ENCODE measurements at places on chromosomes 11 and 22. TPM values are rescaled to one million over a fixed set of nuclear protein-coding genes. Genes with fewer than 3 reads are reported as not detected.
A peak's percentile ranks its signal among the peaks of the same experiment; 100 is the strongest.

DNA sequence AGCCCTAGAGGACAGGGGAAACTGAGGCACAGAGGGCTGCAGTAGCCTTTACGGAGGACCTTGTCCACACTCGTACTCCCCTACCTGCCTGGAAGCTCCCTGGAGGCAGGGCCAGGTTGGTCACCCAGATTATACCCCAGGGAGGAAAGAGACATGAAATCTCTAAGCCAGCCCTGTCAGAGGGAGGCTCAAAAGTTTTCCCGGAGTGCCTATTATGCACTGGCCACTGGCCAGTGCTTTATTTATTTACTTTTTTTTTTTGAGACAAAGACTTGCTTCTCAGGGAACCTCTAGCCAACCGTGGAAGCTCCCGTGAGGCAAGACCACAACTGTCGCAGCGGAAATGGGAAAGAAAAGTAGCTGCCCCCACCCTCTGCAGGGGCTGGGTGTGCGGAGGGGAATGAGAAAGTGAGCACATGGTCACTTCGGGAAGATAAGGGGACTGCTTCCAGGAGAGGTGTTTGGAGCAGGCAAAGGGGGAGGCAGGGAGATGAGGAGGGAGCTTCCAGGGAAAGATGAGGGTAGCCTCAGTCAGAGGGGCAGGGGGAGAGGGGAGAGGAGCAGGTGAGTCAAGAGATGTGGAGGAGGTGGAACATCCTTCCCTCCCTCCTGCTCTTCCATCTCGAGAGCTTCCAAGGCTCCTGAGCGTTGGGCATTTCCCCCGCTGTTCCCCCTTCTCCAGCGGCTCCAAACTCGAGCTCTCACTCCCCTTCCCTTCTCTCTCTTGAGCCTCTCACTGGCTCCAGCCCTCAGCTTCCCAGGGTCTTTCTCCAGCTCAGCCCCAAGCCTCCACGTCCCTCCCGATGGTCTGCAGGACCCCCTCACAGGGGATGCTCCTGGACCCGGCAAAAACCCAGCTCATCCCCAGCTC lies 4.3 kb downstream of the IL2RB start:
- DNase-seq: no peak

DNA sequence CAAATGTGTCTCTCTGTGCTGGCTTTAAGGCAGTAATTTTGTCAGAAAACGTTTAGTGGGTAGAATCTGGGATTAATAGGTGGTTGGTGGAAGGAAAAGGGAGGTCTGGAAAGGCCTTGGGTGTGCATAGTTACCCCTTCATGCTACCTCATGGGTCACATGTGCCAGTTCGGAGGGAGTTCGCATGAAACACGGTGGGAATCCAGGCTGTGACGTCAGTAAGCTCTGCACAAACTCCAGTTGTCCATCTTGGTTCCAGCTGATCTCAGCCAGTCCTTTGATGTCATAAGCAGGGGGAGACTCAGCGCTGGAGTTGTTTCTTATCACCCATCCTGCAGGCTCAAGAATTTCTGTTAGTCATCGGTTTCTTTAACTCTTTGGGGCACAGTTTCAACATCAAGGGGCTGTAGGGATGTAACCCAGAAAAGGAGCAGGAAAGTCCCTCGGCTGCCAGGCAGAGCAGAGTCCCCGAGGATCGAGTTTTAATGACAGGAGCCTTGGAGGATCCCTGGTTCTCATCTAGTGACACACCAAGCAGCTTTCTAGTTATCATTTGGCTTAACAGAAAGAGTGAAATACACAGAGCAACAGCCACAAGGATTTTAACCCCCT lies 28.9 kb downstream of the MOV10L1 start:
- no peak for DNase-seq

DNA sequence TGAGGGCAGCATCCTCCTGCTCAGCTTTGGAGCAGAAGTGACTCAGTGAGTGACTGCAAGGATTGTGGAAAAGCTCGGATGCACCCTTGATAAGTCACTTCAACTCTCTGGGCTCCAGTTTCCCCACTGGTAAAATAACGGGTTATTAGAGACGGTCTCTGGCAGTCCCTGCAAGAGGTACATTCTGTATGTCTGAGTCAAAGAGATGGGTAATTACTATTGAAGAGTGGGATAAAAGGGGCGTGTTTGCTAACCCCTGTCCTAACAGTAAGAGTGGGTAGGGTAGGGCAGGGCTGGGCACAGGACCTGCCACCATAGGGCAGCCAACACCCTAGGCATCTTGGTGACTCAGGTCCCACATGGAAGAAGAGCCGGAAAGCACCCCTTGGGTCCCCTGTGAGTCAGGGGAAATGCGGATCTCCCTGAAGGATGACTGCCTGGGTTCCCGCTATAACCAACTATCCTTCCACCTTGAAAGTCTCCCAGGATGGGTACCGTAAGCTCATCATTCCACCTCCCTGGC lies 7.3 kb upstream of the AHNAK start:
- DNase-seq: peak; percentile 80

- no peak for DNase-seq
Observed at GRCh38 chr11:88354912-88355311, 17.4 kb upstream of the CTSC start.

DNA sequence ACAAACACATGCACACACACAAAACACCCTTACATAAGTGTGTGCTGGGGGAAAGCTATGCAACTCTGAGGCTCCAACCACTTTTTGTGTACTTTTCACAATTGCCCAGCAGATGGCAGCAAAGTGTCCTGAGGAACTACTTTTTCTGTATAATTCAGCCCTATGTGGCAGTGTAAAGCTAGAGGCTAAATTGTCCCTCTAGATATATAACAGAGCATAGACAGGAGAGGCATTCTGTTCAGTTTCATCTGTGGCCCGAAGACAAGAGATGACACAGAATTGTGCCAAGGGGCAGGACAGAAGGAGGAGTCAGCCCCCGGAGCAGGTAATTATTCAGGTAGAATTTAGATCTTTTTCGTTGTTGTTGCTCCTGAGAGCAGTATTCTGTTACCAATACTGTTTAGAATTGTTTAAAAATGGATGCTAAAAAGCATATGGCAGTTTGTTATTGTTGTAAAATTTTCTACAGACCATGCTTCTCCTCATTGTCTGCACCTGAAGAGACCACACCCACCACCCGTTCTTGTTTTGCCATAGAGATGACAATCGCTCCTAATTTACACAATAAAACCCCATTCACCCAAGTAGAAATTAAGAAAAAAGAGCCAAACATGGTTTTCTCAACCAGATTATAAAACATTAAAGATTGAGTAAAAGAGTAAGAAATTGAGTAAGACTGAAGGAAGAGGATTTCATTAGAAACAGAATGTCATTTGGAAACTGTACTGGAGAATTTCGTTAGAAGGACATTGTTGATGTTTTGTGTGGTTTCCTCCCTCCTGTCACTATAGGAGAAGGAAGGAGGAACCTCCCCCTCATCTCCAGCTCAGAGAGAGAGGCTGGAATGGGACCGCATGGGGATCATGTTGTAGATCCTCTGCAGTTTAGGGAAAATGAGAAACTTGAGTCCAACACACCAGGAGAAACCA lies 14.5 kb upstream of the MS4A7 start:
- DNase-seq: peak; percentile 77

DNA sequence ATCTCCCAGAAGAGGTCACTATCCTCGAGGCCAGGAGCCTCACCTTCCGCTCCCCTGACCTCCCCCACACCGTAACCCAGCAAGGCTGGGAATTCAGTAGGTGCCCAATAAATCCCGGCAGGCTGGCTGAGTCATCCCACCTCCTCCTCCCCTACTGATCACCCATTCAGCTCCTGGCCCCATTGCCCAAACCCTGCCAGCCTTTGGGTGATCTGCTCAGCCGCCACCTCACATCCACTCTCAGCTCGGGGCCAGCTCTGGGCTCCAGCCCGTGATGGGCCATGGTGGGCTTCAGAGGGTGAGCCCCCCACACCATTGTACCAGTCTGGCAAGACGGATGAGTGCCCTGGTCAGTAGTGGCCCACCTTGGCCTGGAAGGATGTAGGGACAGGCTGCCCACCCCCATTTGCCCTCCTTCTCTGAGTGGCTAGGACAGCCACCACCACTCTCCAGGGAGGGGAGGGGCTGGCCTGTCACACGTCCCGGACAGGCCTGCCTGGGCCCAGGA lies 8.2 kb downstream of the TRPM5 start:
- no peak for DNase-seq

GRCh38 chr22:44550711-44551491 lies 52.9 kb upstream of the RTL6 start:
- peak; percentile 93 for DNase-seq

GRCh38 chr22:35458547-35459422 lies 58.8 kb downstream of the MCM5 start:
- no peak for DNase-seq

DNA sequence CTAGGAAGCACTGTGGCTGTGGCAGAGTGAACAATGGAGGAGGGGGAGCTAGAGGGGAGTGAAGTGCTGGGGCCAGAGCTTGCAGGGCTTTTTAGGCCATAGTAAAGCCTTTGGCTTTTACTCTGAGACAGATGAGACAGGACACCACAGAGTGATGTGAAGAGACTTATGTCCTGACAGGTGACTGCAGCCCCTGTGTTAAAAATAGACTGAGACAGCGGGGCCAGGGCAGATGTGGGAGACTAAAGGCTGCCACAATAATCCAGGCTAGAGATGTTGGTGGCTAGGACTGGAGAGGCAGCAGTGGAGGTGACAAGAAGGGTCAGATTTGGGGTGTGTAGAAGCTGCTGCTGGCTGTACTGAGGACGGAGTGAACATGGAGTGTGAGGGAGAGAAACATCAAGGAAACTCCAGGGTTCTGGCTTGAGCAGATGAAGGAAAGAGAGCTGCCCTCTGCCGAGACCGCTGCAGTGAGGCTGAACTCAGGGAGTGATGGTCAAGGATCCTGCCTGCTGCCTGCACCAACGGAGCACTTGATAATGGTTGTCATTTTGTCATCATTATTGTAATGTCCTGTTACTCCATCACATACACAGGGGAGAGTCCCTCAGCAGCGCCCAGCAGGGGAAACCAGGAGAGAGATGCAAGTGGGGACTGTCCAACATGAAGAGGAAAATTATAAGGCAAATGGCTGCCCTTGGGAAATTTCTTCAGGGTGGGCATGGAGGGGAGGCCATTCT lies 27.4 kb downstream of the SLC43A1 start:
- no peak for DNase-seq

The CARD18 gene
- not detected for total RNA-seq

The NCAM1 gene
- 0.39 TPM for total RNA-seq
